ENCODE measurements at places on chromosomes 13 and 19.

GRCh38 chr19:9850235-9850959 lies 15.3 kb downstream of the PIN1 start:
- no peak for DNase-seq

DNA sequence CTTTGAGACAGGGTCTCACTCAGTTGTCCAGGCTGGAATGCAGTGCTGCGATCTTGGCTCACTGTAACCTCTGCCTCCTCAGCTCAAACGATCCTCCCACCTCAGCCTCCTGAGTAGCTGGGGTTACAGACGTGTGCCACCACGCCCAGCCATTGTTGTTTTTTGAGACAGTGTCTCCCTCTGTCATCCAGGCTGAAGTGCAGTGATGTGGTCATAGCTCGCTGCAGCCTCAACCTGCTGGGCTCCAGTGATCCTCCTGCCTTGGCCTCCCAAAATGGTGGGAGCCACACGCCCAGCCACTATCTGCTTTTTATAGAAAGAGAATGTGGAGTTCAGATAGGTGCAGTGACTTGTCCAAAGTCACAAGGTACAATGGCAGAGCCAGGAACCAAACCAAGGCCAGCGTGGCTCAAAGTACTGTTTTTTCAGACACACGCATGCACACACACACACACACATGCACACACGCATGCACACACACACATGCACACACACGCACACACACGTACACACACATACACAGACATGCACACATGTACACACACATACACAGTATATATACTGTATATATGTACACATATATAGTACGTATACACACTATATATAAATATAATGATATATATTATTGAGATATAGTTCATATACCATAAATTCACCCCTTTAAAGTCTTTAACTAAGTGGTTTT lies 6.6 kb downstream of the GADD45B start:
- DNase-seq: no peak

GRCh38 chr13:76019421-76020044 lies 383.4 kb downstream of the LMO7 start:
- no peak for DNase-seq

GRCh38 chr13:79674765-79675515 lies 194.0 kb downstream of the NDFIP2 start:
- DNase-seq: no peak

DNA sequence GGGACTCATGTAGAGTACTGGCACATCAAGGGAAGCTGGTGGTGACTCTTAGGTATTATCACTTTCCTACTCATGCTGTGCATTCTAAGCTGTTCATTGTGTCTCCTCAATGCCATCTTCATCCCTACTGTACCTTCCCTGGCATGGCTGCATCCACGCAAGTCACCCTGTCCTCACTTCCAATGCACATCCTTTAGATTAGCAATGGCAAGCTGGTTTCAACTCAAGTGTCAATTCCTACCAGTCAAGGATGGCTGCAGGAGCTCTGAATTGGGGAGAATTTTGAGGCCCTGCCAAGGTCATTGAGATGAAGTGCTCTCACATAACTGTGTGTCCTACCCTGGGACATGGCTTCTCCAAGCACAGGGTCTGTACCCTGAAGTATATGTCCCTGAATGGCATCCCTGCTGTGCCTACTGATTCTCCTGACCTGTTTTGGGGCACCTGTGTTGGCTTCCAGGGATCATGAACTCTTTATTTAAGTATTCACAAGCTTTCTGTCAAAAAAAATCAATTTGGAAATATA lies 24.6 kb downstream of the COL4A1 start:
- no peak for DNase-seq
